Heart left ventricle (tissue), 16 donors: ENCODE measurements at places on chromosomes 16 and 17. TPM values are rescaled to one million over a fixed set of nuclear protein-coding genes. Genes with fewer than 3 reads are reported as not detected.
A peak's percentile ranks its signal among the peaks of the same experiment; 100 is the strongest.

GRCh38 chr16:53775821-53776431 is 72.0 kb downstream of the FTO start:
- DNase-seq, result peak; percentile 13

DNA sequence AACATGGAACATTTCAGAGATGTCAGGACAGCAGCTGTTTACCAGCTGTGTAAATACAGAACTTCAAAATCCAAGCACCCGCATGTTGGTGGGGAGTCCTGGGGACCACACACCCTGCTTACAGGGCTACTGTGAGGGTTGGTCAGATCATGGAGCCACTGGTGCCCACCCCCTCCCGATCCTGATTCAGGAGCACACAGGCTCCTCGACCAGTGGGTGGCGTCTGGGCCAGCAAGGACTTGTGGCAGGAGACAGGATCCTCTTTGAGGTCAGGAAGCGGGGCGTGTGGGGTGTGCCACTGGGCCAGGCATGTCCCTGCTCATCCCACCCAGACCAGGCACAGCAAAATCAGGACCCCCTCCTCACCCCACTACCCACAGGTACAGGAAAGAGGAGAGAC is 83.6 kb downstream of the SDK2 start:
- no peak for DNase-seq

The PPY gene
- total RNA-seq, result not detected

GRCh38 chr17:8145811-8146210 is 6.4 kb downstream of the PER1 start:
- DNase-seq, result no peak
